ENCODE measurements at places on chromosomes 16 and 17. TPM values are rescaled to one million over a fixed set of nuclear protein-coding genes. Genes with fewer than 3 reads are reported as not detected.

Gene RNF112
- 0.56 TPM for total RNA-seq

Gene GRB7
- total RNA-seq: not detected

Gene ZG16
- total RNA-seq: not detected

Gene DNAH2
- 0.04 TPM for total RNA-seq

Gene SLC47A1
- total RNA-seq: 56.1 TPM

Gene C16orf96
- 0.32 TPM for total RNA-seq

Gene CIITA
- total RNA-seq: 7.1 TPM

Gene TPSG1
- total RNA-seq: not detected

Gene AKAP1
- total RNA-seq: 231 TPM

Gene QPRT
- total RNA-seq: 3.3 TPM

Gene NXPH3
- 0.42 TPM for total RNA-seq

Gene IRX5
- total RNA-seq: 5.9 TPM

Gene SYNGR3
- 0.25 TPM for total RNA-seq

Gene ENO3
- 2,251 TPM for total RNA-seq

Gene CSH1
- total RNA-seq: not detected

Gene TP53TG3C
- total RNA-seq: not detected

Gene CTRB2
- total RNA-seq: not detected

Gene BRIP1
- 0.06 TPM for total RNA-seq

Gene SDK2
- total RNA-seq: 2.8 TPM

Gene EFTUD2
- 114 TPM for total RNA-seq

Gene CFAP97D1
- total RNA-seq: not detected

Gene RNF157
- 76.5 TPM for total RNA-seq

Gene GRAPL
- total RNA-seq: not detected
